Effector CD4-positive, alpha-beta T cell (primary cell): ENCODE measurements at places on chromosomes 3 and 15.

- peak; percentile 12 for DNase-seq
Observed at GRCh38 chr3:15064299-15064834, 748 bp downstream of the MRPS25 start.

DNA sequence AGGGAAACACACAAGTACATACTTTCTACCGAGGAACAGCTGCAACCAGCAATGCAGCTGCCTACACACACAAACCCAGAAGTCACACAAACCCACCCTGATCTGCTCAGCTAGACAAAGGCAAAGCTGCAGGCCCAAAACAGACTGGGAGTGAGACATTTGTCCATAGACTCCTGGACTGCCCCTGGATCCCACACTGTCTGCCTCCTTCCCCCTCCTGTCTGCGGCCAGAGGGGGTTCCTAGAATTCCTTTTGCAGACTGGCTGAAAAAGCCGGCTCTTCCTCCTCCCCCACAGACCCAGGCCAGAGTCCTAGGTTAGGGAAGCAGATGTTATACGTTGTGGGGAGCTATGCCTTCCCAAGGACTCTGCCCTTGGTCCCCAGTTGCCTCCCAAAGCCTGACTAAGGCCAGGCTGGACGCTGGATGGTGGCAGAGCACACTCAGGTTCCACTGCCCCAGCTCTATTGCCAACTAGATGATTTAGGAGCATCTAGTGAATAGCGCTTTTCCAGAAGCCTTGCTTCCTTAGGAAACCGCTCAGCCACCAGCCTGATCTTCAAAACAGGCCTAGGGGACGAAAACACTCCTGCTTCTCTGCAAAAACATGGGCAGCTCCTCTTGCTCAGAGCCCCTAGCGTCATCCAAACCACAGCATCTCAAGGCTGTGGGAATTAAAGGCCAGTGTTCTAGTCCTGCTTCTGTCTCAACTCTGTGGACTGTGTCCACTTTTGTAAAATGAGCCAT is 37.4 kb upstream of the CILP start:
- no peak for DNase-seq

- DNase-seq, result no peak
Observed at GRCh38 chr3:32340039-32340438, 51.6 kb upstream of the CMTM7 start.

GRCh38 chr3:3902161-3902560 is 102.9 kb downstream of the LRRN1 start:
- no peak for DNase-seq

DNA sequence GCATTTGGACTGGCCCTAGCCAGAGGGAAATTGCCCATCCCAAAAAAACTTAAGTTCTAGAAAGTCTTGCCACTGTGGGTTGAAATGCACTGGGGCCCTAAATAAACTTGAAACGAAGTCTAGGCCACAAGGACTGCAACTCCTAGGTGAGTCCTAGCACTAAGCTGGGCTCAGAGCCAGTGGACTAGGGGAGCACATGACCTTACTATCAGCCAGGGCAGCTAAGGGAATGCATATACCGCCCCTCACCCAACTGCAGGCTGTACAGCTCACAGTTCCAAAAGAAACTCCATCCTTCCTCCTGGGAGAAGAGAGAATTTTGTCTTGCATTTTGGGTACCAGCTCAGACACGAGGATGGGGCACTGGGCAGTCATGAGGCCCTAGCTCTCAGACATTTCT is 23.6 kb upstream of the TEX55 start:
- no peak for DNase-seq

- DNase-seq, result no peak
Observed at GRCh38 chr3:129330409-129330808, 51.7 kb downstream of the HMCES start.

DNA sequence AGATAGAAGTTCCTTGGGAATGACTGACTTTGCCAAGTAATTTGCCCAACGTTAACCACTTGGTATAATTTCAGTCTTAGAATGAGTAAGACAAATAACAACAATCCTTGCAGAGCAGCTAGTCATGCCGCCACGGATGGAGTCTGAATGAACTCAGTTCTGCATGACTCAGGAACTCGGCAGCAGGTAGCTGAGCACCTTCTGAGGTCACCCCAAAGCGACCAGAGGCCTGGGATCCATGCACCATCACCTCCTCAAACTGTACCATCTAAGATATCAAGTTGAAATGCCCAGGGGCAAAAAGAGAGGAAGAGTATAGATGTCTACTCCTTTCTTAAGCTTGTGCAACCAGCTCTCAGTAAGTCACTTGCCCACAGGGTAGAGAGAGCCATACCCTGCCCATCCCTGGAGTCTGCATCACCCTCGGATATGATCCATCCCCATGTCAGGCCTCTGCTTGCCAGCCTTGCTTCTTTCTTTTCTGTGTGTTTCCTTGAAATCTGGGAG is 8.5 kb upstream of the CDCP1 start:
- DNase-seq, result no peak

DNA sequence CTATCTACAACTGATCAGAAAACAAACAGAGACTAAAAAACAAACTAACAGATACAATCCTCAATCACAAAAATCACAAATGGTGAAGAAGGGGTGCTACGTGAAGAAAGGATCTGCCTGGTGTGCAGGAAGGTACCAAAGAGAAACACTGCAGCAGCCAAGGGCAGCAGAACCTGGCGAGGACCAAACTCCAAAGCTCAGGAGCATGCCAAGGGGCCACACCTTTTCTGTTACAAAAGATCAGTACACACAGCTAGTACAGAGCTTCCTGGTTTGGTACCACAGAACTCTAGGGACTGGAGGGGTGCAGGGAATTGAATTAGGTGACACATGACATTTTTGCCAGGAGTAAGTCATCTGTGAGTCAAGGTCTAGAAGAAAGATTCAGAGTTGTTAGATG is 107.4 kb upstream of the GRM7 start:
- DNase-seq, result no peak

DNA sequence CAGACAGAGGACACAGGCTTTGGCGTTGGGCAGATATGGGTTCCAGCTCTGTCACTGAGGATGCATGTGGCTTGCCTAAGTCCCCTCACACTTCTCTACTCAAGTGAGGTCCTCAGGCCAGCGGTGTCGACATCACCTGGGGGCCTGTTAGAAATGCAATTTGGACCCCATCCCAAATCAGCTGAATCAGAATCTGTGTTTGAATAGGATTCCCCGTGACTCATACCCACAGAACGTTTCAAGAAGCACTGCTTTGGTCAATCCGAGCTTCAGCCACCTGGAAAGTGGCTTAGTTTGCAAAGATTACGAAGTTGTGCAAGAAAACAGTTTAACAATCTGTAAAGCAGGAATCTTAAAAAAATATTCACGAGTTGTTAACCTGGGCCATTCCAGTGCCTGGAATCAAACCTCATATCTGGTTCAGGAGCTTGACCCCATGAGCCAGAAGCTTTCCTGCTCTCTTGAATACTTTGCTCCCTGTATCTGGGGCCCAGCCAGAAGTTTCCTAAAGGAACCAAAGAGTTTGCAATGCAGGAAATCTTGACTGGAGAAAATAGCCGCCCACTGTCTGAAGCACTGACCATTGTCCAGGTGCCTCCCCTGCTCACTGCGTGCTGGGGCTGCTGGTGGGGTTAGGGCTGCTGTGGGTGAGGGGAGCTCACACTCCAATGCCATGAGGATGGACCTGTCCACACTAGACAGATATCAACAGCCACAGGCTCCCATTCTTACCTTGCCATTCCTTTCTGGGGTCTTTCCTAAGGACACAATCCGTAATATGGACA is 208.5 kb upstream of the LINGO1 start:
- DNase-seq, result no peak

DNA sequence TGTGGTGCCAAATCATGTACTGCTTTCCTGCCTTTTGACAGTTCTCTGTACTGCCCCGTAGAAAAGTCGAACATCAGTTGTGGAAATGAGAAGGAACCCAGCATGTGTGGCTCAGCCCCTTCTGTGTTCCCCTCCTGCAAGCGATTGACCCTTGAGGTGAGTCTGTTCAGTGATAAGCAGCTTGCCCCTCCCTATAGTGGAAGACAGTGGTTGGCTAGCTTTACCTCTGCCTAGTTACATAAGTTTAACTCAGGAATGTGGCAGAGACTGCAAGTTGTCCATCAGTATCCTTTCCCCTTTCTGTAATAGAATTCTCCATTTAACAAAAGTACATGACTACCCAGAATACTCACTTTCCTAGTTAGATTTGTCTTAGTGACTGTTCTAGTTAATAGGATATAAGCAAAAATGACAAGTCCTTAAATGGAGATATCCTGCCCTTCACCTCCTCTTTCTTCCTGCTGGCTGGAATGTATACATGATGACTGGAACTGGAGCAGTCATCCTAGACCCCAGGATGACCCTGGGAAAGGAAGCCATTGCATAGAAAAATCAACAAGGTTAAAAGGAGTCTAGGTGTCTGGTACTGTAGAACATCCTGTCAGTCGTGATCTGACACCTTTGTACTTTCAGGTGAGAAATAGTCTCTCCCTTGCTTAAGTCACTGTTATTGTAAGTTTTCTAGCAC is 10.6 kb downstream of the SETMAR start:
- DNase-seq, result no peak

DNA sequence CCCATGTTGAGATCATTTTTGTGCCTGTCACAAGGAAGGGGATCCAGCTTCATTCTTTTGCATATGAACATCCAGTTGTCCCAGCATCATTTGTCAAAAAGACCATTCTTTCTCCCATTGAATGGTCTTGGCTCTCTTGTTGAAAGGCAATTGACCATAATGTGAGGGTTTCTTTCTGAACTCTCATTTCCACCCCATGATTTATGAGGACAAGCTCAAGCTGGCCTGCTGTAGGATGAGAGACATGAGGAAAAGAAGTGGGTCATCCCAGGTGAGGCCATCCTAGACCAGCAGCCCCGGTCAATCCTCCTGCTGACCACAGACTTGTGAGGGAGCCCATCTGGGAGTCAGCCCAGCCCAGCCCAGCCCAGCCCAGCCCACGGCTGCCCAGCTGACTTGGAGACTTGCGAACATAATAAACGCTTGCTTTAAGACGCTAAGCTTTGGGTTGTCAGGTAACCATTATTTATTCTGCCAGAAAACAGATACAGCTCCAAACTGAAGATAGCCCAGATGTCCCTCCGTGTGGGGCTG is 69.0 kb downstream of the LINGO1 start:
- DNase-seq, result no peak

GRCh38 chr3:178504128-178504527 is 32.1 kb upstream of the KCNMB2 start:
- DNase-seq, result no peak

DNA sequence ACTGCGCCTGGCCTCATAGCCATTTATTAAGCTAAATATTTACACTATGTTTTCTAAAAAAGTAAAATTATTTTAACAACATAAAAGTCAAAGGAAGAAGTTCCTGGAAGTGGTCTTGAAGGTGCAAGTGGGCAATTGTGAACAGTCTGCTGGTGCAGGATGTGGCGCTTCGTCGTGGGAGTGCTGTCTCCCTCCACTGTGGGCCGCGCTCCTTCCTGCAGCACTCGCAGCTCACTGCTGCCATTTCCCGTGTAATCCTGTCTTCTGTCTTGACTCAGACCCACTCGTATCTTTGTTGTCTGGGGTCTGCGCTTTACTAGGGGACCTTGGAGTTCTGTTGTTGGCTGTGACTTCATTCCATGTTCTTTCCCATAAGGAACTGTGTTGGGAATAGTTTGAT is 56.3 kb downstream of the APBA2 start:
- DNase-seq, result no peak

GRCh38 chr3:73563896-73564582 is 60.7 kb downstream of the PDZRN3 start:
- no peak for DNase-seq

- no peak for DNase-seq
Observed at GRCh38 chr3:58570851-58571250, 6.3 kb downstream of the FAM107A start.
